ENCODE measurements at places on chromosomes 11 and 22. TPM values are rescaled to one million over a fixed set of nuclear protein-coding genes. Genes with fewer than 3 reads are reported as not detected.

Gene SCGB1D2
- total RNA-seq: 0.67 TPM

Gene PAMR1
- total RNA-seq: 1.9 TPM

Gene KRTAP5-9
- total RNA-seq: not detected

Gene KLHL35
- 0.36 TPM for total RNA-seq

Gene CCDC87
- total RNA-seq: 0.36 TPM

Gene ADM2
- not detected for total RNA-seq

Gene OR8A1
- not detected for total RNA-seq

Gene MRE11
- total RNA-seq: 6.4 TPM

Gene OR10G4
- not detected for total RNA-seq

Gene EHF
- 0.17 TPM for total RNA-seq

Gene EP300
- total RNA-seq: 34.6 TPM

Gene SCGB2A2
- not detected for total RNA-seq

Gene KRTAP5-1
- total RNA-seq: not detected

Gene KBTBD3
- total RNA-seq: 3.2 TPM

Gene MN1
- total RNA-seq: 21.6 TPM

Gene THY1
- 1.6 TPM for total RNA-seq
